ENCODE measurements at places on chromosomes 13 and 19.

- peak; percentile 27 for DNase-seq
These were observed 6.8 kb downstream of the FREM2 start for GRCh38 chr13:38693641-38694040.

GRCh38 chr19:30217461-30217860, 154.7 kb upstream of the ZNF536 start:
- DNase-seq = no peak

- DNase-seq = no peak
These were observed 38.0 kb upstream of the TPM4 start for GRCh38 chr19:16038196-16038695.

GRCh38 chr19:10420444-10421239, at the start of gene PDE4A:
Gene PDE4A (plus strand): TSS chr19:10420538. CDS start chr19:10420765, 227 bp downstream.
- DNase-seq = peak; percentile 23

DNA sequence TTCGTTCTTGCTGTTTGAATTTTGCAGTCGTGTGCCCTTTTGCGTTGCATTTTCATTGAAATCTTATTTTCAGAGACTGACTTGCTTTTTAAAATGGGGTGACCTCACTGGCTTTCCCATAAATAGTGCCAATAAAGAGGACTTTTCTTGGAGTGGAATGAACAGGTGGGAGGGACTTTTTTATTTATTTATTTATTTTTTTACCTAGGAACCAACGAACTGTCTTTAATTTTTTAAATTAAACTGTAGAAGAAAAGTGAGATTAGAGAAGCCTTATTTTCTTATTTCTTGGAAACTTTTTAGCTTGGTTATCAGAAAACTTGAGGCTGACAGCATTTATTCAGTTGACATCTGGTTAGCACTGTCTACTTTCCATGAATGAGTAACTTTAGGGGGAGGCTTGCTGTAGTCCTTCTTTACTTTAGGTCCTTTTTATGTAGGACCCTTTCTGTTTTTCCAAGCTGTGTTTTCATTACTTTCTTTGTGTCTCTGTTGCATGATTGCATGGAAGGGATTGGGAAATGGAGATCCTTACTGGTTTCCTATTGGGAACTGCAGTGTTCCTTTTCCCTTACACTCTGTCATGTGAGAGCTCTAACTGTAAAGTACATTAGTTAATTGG, 1.7 kb downstream of the SLAIN1 start:
- DNase-seq = no peak

DNA sequence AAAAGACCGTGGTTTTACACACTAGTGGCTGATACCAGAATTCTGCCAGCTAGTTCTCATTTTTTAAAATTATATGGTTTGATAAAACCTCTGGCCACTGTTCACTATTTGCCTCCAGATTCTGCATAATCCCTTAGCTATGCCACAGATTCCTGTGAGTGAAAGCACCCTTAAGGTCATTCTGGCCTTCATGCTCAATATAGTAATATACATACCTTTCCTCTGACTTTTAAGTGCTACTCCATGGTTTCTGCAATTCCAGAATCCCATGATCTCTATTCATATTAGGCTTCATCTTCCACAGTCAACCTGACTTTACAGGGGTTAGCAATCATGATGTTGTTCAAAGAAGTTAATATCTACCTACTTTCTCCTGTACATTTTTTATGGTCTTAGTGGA, 274.1 kb upstream of the EDNRB start:
- DNase-seq = no peak

DNA sequence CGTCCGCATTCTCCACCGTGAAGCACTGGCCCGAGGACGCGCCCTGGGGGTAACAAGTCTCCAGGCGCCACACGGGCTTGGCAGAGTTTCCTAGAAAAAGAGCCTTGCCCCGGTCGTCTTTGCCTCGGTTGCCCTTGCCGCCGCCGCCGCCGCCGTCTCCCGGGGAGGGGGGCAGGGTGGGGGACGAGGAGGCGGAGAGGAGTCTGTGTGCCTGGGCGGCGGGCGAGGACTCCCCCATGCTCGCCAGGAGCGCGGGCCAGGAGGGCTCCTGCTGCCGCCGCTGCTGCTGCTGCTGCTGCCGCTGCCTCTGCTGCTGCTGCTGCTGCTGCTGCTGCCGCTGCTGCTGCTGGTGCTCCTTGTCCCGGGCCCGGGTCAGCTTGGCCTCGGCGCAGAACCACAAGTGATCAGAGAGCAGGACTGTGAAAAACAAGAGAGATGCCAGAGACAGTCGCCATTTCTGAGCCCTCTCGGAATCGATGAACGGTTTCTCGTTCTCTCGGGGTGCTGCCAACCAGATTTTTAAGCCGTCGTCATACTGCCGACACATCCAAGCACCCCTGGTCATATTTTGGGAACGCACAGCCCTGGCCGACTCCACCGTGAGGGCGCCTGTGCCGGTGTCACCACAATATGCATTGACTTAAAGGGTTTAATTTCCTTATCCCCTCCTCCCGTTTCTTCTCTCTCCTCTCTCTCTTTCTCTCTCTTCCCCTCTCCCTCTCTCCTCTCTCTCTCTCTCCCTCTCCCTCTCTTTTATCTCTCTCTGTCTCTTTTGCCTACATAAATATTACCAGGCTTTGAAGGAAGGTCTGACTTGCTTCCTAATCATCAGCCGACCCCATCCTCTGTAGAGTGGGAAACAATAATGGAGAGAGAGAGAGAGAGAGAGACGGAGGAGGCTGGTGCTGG, 349.1 kb downstream of the LIG4 start:
- peak; percentile 31 for DNase-seq
